Fibroblast of skin of scalp (primary cell): ENCODE measurements at places on chromosomes 4 and X.

- DNase-seq = no peak
These were observed 134.4 kb downstream of the EDA2R start for GRCh38 chrX:66504481-66504880.

- peak; percentile 20 for DNase-seq
These were observed 132.1 kb downstream of the ARHGAP10 start for GRCh38 chr4:147863808-147864472.

DNA sequence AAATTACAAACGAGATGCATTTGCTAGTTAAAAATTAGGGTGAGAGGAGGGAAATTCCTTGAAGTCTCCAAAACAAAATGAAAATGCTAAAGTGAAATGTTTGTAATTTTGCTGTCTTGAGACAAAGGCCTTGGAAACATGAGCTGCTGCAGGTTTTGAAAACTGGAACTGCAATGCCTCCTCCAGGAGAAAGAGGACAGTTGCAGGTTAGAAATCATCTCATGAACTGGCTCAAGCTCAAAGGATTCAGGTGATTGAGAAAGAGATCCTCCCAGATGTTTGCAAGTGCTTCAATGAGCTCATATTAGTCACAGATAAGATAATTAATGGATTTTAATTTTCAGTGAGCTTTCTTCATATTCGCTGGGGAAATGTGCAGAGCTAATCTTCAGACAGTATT is 32.4 kb downstream of the SMPX start:
- peak; percentile 48 for DNase-seq

GRCh38 chrX:703866-704265 is 73.3 kb downstream of the SHOX start:
- DNase-seq = peak; percentile 9

DNA sequence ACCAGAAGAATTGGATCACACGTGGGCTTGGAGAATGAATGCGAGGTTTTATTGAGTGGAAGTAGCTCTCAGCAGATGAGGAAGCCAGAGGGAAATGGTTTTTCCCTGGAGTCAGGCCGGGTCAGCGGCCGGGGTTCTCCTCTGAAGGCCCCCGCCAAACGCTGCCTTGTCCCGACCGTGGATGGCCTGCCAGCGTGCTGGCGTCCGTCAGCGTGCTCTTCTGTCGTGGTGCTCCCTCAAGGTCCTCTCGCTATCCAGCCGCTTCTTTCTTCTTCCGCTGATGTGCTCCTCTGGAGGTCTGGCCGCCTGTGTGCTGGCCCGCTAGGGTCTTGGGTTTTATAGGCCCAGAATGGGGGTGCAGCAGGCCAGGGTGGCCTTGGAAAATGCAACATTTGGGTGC is 632.2 kb downstream of the TRAM1L1 start:
- DNase-seq = no peak

DNA sequence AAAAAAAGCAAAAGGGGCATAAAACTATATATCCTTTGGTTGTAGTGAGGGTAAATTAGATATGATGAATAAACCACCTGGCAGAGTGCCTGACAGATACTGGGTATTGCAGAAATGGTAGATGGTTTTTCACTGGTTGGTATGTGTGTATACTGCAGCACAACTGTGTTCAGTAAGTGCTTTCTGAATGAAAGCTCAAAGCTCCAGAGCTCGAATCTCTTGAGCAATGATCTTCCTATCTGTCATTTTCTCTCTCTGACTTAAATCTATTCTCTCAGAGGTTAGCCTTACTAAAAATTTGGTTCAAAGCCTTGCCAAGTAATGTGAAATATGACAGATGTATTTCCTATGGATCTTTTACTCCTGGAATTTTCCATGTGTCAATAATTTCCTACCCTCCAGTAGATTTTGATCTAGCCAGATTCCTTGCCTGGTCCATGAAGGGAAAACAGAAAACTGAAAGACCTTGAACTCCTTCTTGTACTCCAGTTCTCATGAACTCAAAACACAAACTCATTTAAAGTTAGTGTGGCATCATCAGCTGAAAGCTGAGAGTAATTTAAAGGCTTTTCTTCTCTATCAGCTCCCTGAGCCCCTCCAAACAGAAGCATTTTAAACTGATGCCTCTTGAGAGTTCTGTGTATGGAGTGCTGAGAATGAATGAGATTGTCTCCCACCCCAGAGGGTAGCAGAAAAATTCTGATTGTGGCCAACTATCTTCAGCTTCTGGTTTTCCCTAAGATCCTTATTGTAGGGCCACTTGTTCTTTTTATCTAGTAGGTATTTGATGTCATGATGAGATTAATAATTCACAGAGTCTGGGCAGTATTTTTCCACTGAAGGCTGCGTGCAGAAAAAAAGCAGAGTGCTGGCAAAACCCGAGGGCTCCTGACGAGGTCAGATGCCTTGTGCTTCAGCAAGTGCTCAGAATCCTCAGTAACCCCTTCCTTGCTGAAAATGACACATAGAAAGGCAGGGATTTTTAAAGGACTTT is 363.4 kb upstream of the BOD1L1 start:
- DNase-seq = peak; percentile 21

DNA sequence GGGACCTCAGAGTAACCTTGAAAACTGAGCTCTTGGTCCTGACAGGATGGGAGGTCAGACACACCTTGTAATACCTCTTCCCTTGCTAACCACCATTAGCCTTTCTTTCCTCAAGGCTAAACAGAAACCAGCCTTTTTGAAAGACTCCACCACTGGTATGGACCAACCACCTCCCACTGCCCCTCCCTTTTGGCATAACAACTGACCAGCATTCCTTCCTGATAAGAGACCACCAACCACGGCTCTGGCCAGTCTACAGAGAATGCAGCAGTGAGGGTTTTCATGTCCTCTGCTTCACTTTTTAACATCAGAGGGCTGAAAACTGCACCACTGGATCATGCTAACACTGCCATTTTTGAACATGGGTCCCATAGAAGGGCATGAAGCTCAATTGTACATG is 100.2 kb upstream of the MID1IP1 start:
- DNase-seq = no peak

- no peak for DNase-seq
These were observed 328.2 kb downstream of the DTHD1 start for GRCh38 chr4:36609661-36610060.

GRCh38 chrX:34805951-34806350 is 136.6 kb upstream of the FAM47B start:
- no peak for DNase-seq

DNA sequence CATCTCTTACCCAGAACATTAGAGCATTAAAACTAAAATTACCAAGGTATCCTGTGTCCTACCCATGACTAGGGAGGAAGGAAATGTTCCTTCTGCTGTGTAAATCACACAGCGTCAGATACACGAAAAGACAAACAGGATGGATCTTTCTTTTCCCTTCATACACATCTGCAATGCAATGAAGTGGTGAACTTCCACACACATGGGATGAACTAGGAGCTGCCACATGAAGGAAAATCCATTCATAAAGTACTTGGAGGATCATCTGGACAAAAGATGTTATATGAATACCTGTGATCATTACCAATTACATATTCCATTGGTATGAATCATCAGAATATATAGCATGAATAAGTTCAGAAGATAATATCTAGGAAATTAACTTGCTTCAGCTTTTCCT is 46.2 kb downstream of the LDB2 start:
- DNase-seq = no peak

DNA sequence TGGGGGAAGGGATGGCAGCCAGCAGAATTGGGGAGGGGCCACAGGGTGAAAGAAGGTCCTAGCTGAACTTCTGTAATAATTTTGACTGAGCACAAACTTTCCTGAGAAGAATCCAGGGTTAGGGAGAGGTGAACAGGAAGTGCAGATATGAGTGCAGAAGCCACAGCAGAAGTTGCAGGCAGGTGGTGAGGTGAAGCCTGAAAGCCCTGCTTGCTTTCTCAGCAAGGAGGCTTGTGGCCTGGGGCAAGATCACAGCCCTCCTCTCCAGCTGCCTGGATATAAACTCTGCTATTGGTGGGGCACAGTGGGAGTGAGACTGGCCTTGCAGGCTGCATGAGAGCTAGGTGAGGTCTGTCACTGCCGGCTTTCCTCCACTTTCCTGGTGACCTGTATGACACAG is 44.1 kb upstream of the UPRT start:
- DNase-seq = no peak

DNA sequence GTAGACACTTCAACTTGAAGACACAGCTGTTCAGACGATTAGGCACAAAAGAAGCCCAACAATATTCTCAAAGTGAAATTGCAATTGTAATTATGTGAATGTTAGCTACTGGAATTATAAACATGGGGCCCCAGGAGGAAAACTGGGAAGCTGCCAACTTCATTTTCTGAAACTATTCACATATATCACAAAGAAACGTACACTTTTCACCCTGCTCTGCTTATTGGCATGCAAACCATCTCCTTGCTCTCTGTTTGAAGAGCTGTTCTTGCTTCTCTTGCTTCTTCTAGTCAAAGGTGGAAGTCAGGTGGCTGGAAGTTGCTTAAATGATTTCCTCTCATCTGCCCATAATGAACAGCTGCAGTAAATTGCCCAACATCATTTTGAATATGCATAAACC is 320.1 kb downstream of the CFAP299 start:
- peak; percentile 5 for DNase-seq

- DNase-seq = no peak
These were observed 91.2 kb upstream of the GPR50 start for GRCh38 chrX:151085207-151085606.

GRCh38 chr4:94933799-94934198 is 176.0 kb downstream of the BMPR1B start:
- DNase-seq = peak; percentile 20

DNA sequence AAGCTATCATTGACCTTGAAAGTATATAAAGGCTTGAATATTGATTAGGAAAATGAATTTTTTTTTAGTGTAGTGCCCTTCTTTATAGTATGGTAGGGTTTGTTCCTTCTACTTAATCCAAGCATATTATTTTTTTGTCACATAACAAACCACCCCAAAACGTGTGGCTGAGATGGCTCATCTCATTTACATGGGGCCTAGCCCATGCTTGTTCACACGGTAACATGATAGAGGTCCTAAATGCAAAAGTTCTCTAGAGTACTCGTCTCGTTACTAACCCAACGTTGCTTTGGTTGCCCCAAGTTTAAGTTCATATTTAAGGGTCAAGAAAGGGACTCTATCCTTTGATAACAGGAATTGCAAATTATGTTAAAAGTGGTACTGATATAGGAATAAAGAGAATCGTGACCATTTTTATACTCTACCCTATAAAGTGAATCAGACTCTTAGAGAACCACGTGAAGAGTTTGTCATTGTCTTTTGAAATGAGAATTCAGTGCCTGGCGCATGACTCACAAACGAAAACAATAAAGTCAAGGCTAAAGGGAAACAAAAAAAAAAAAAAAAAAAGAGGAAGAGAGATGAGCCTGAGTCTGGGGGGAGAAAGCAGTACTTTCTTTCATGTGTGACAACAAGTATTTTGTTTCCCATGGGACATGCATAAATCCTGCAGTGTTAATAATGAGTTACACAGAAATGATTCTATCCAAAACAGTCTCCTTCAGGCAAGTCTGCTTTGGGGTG is 402.8 kb upstream of the NWD2 start:
- peak; percentile 9 for DNase-seq

DNA sequence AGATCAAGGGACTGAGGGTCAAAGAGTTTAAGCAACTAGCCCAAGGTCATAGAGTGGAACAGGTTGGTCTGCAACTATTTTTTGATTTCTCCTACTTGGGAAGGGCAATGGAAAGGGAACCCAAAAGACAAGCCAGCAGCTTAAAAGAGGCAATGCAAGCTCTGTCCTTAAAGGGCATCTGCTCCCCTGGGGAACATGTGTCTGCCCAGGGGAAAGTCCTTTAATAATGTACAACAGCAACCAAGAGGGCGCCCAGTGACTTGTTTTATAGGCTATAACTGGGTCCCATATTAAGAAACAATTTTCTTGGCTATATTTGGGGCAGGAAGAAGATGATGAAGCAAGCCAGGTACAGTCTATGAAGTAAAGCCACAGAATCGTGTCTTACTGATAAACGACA is 54.7 kb upstream of the RBM47 start:
- DNase-seq = no peak

DNA sequence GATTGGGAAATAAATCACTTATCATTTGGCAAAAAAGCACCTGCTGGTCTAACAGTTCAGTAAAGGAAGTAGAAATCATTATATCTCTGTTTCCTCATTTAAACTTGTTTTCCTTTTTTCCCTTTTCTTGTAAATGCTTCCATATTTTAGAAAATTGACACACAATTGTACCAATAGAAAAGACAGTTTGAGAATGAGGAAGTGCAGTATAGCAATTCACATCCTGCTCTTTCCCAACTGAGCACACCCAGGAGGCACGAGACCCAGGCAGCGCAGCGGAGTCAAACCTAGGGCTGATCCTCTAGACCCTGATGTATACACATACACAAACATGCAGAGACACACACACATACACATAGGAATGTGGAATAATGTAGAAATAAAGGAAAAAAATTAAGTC is 74.8 kb upstream of the PACRGL start:
- no peak for DNase-seq

DNA sequence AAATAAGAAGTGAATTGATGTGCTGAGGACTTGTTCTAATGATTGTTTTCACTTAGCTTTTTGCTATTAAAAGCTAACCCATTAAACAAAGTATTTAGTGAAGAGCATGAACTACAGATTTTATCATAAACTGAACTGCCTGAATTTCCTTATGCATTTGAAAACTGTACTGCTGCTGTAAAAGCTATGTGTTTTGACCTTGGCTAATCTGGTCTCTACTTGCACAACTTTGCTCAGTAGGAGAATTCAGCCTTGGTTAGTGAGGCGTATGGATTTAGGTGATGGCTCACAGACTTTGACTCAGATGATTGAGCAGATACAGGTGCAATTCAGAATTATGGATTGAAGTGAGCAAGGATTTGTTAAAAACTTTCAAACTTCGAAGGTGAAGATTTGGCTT is 38.7 kb upstream of the FAT1 start:
- DNase-seq = no peak

DNA sequence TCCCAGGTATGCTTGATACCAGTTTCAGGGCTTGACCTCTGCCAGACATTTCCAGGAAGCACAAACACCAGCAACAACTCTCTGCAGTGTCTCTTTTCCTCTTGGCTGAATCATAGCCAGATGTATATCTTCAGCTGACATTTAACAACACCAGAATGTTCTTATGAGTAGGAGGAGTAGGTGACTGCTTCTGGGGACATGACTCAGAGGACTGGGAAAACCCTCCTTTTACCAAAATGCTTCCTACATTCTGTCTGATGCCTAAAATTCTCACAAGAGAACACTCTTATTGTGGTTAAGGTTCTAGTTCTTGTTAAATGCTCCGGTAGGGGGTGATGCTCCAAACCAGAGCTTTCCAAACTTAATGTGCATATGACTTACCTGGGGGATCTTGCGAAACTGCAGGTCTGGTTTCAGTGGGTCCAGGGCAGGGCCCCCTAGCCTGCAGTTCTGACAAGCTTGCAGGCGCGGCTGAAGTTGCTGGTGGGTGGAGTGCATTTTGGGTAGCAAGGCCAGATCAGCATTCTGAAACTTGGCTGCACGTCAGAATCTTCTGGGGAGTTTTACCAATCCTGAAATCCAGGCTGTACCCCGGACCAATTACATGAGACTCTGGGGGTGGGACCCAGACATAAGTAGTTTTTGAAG is 329.3 kb upstream of the RPS6KA3 start:
- DNase-seq = peak; percentile 29

- DNase-seq = no peak
These were observed 25.9 kb downstream of the SLC25A43 start for GRCh38 chrX:119424999-119425398.

- peak; percentile 61 for DNase-seq
These were observed 401.0 kb downstream of the FSTL5 start for GRCh38 chr4:161762796-161763195.

- peak; percentile 72 for DNase-seq
These were observed 6.6 kb downstream of the MID1IP1 start for GRCh38 chrX:38807873-38808272.

GRCh38 chr4:138405934-138406567 is 163.9 kb upstream of the SLC7A11 start:
- DNase-seq = peak; percentile 42

GRCh38 chr4:55752810-55753209 is 66.8 kb upstream of the EXOC1L start:
- DNase-seq = no peak
